ENCODE measurements at places on chromosomes 4 and X. TPM values are rescaled to one million over a fixed set of nuclear protein-coding genes. Genes with fewer than 3 reads are reported as not detected.

DNA sequence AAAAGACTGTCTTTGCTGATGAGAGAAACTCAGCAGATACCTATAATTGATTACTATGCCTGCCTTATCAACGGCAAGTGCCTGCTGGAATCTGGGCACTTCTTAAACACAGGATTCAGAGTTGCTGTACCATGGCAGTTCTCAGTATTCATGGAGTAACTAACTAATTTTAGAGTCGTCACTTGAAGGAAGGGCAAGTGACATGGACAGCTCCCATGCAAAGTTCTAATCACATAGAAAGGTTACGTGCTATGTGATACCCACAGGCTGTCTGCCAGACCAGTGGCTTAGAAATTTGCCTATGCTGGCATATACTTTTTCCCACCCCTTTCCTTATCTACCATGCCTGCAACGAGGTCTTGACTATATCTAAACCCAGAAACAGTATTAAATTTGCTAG is 931.1 kb upstream of the TENM3 start:
- DNase-seq = no peak

DNA sequence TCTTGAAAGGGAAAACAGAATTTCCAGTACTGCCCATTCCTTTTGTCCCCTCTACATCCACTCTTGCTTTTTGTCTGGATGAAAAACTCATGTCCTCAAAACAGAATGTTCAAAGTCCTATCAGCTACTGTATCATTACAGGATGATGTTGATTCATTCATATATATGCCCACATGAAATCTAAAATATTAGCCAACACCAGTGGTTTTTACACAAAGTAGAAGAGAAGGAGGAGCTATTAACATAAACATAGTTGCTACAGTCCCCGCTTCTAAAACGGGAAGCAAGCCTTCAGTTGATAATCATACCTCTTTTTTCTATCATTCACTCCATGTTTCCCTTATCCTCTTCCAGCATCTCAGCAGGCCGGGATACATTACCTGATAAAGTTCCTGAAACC is 7.7 kb upstream of the THOC2 start:
- DNase-seq = no peak

DNA sequence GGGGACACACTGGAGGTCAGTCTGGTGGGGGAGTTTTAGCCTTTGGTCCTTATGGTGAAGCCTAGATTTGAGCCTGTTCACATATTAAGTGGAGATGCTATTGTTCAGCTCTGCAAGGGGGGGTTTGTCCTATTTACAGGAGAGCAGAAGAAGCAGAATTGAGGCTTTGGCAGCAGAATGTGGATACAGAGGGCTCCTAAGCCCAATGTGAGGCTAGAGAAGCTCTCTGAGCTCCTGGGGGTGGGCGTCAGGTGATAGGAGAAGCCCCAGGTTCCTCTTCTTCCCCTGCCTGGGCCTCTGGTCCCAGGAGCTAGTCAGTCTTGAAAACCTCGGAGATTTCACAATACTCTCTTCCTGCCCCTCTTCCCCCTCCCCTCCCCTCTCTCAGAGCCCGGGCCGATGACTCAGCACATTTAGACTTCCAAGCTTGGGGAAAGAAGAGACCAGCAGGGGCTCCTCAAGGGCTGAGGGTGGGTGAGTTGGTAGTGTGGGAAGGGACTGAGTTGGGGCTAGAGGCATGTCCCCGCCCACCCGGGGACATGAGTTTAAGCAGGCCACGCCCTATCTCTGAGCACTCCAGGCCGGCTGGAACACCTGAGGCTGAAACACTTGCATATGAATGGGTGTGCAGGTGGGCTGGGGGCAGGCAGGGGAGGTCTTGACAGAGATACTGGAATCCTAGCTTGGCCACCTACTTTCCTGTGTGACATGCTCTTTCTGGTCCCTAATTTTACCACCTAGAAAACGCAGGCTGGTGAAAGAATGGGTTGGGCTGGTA is 3.4 kb downstream of the TFE3 start:
- peak; percentile 90 for DNase-seq

GRCh38 chr4:771464-771863 is 54.5 kb downstream of the CPLX1 start:
- DNase-seq = no peak

DNA sequence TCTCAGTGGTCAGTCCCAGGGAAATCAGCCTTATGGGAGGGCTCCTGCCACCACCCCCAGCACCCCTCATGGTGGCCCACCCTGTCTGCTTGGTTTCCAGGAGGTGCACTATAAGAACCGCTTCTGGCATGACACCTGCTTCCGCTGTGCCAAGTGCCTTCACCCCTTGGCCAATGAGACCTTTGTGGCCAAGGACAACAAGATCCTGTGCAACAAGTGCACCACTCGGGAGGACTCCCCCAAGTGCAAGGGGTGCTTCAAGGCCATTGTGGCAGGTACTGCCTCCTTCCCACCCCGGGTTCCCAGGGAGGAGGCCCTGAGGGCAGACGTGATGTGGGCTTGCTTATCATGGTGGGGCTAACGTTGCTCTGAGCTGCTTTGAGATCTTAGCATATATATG is 44.3 kb downstream of the MAP7D3 start:
- no peak for DNase-seq

- DNase-seq = no peak
Measured at GRCh38 chrX:106150701-106151100, 17.4 kb upstream of the PWWP3B start.

DNA sequence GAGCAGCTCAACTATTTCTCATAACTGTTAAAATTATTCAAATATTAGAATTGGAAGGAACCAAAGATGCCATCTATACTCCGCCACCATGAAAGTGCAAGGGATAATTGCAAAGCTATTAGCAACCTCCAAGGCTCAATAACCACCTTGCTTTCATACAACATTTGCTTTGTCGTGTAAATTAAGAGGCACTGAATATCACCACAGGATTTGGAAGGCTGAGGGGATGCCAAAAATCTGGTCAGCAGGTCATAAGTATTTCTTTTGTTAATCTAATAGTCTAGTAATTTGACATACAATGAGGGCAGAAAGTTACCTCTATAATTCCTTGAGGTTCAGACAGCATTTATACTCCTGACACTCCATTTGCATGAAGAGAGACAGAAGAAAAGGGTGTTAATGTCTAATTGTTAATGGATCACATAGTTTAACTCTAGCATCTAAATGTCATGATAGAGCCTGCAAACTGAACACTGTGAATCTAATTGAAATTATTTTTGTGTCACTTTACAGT is 200.9 kb upstream of the DIAPH2 start:
- DNase-seq = no peak

GPAT3 gene
- total RNA-seq = 56.7 TPM

MAGEB1 gene
- total RNA-seq = not detected
